B cell (primary cell): ENCODE measurements at places on chromosomes 11 and 22.

- no peak for DNase-seq
These were observed 12.7 kb downstream of the EHF start for GRCh38 chr11:34633640-34633989.

- no peak for DNase-seq
These were observed 94.9 kb downstream of the ETS1 start for GRCh38 chr11:128492461-128492860.

- no peak for DNase-seq
These were observed 32.3 kb downstream of the ARVCF start for GRCh38 chr22:19984201-19984753.

DNA sequence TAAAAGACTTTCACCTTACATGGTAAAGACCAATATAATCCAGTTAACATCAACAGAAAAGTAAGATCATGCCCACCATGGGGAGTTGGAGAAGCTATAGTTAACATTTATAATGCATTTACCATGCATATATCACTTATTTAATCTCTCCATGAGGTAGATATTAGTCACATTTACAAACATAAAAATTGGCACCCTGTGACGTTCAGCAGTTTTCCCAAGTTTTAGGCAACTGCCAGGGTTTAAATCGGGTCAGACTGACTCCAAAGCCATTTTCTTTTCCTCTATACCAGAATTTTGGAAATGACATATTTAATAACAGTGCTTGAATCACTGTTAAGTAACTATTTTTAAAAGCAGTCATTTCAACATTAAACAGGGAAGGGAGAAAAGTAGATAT lies 266.3 kb downstream of the DDX10 start:
- DNase-seq, result no peak

DNA sequence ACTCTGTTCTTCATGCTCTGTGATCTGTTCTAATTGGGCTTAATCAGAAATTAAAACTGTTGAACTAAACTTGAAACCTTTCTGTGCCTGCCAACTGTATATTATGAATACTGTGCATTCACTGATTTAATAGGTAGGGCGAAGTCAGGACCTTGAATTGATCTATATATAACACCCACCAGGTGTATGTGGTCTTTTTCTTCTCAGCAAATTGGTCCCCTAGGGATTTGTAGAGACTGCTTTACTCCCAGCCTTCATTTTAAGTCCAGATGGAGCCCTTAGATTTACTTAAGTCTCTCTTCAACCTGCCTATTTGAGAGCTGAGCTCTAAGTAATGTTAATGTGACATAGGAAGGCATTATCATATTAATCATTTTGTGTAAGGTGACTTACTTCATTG lies 257.5 kb downstream of the TMEM135 start:
- DNase-seq, result no peak

GRCh38 chr11:43810929-43811596 lies 69.6 kb upstream of the ALKBH3 start:
- DNase-seq, result no peak
